Activated CD4-positive, alpha-beta T cell treated with anti-CD3 and anti-CD28 coated beads, Interleukin-2, amount 50 U/mL, for 4 hours (primary cell): ENCODE measurements at places on chromosomes 4 and X.

- DNase-seq: no peak
Observed at GRCh38 chr4:89253311-89253710, 54.3 kb downstream of the GPRIN3 start.

GRCh38 chrX:42524379-42524778 lies 253.6 kb downstream of the PPP1R2C start:
- no peak for DNase-seq

DNA sequence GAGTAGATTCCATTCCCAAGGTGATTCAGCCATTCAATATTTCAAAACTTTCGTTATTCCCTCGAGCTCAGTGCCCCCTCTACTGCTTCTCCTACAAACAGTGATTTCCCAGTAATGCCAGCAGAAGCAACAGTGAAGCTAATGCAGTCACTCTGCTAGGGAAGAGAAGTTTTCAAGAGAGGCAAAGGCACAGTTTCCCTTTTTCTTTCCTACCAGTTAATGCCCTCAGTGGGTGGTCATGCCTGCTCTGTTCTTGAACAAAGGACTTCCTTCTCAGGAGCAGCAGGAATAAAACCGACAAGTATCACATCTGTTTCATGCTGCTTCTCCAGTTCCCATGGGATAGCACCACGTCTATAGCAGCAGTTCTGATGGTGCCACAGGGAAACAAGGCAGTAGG lies 317.2 kb downstream of the TENM3 start:
- DNase-seq: no peak

- no peak for DNase-seq
Observed at GRCh38 chrX:118508635-118509034, 13.0 kb downstream of the DOCK11 start.
